Gastrocnemius medialis (tissue), 4 donors: ENCODE measurements at places on chromosomes 2 and 18. TPM values are rescaled to one million over a fixed set of nuclear protein-coding genes. Genes with fewer than 3 reads are reported as not detected.

Gene CD28
- total RNA-seq = 0.31 TPM

Gene GPD2
- total RNA-seq = 69.7 TPM

Gene ADGRF3
- total RNA-seq = not detected

Gene SCG2
- not detected for total RNA-seq

Gene STARD6
- total RNA-seq = not detected

Gene PFN4
- total RNA-seq = not detected

Gene SLC35F6
- total RNA-seq = 51.9 TPM

Gene NAT8
- total RNA-seq = 0.31 TPM
